ENCODE measurements at places on chromosomes 3 and 15.

- DNase-seq, result no peak
These were observed 652.3 kb upstream of the KCNMB2 start for GRCh38 chr3:177883957-177884356.

- DNase-seq, result no peak
These were observed 29.3 kb downstream of the PPP2R3A start for GRCh38 chr3:135994708-135995337.

- no peak for DNase-seq
These were observed 47.8 kb downstream of the FNDC3B start for GRCh38 chr3:172087198-172087597.

DNA sequence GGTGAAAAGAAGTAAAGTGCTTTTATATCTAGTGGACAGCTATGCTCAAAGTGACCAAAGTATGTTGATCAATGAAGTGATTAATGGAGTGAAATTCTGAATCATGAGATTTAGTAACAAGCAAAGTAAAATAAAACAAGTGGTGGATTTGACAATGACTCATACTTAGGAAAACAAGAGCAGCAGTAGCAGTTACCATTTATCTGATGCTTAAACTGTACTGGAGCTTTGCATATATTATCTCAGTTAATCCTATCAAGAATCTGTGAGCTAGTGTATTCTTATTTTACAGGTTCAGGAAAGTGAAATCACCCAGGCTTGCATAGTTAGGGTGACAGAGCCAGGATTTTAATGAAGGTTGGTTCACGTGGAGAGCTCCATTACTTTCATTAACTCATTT, 50.6 kb upstream of the SPATA16 start:
- no peak for DNase-seq

DNA sequence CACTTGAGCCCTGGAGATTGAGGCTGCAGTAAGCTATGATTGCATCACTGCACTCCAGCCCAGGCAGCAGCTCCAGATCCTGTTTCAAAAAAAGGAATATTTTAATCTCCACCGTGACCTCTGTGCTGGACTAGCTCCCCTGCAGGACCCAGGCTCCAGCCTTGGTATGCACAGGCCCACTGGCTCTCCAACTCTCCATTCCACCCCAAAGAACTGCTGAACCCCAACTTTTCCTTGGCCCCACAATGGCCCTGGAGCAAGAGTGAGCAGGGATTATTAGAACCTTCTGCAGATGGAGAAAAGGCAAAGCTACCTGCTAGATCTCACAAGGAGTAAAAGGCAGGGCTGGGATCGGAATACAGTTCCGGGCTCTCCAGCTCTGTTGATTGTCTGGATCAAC, 32.8 kb upstream of the SFMBT1 start:
- DNase-seq, result no peak
